ENCODE measurements at places on chromosomes 12 and 14.

DNA sequence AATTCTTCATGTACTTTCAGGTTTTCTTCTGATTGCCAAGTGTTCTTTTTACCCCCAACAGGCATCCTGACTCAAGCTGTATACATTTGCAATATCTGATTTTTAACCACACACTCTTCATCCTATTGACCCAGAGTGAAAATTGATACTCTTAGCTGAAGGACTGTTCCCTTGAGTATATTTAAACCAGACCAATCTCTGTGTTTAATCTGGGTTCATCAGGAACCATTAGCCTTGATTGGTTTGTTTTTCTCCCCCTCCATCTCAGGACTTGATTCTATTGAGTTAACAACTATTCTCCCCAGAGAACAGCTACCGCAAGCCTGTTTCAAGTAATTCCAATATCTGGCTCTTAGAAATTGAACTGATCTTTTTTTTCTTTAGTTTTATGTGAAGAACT, 222.3 kb upstream of the NOVA1 start:
- no peak for DNase-seq

DNA sequence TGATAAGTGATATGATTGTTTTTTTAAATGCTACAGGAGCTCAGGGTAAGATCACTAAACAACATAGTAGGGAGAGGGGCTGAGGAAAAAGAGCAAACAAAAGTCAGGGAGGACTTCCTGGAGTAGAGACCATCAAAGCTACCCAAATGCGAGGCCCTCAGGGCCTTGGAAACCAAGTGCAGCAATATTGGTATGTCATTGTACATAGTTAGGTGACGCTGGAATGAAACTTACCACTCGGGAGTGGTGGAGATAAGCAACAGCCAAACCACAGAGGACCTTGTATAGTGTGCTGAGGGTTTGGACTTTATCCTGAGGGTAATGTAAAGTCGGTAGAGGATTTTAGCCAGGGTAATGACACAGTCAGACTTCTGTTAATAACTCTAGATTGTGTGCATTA, 13.8 kb downstream of the KITLG start:
- DNase-seq, result no peak

DNA sequence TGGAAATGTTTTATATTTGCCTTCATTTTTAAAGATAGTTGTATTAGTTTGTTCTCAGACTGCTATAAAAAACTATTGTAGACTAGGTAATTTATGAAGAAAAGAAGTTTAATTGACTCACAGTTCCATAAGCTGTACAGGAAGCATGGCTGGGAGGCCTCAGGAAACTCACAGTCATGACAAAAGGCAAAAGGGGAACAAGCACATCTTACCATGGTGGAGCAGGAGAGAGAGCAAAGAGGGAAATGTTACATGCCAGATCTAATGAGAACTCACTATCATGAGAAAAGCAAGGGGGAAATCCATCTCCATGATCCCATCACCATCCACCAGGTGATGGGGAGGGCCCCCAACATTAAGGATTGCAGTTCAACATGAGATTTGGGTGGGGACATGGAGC, 35.5 kb upstream of the UNC79 start:
- no peak for DNase-seq

GRCh38 chr14:64232095-64232838, 61.9 kb downstream of the ESR2 start:
- no peak for DNase-seq

- no peak for DNase-seq
Measured at GRCh38 chr14:42222924-42223471, 616.3 kb downstream of the LRFN5 start.

GRCh38 chr14:64123241-64123822, 170.8 kb downstream of the ESR2 start:
- DNase-seq, result no peak

GRCh38 chr14:66487164-66487563, 993 bp downstream of the CCDC196 start:
- DNase-seq, result no peak

DNA sequence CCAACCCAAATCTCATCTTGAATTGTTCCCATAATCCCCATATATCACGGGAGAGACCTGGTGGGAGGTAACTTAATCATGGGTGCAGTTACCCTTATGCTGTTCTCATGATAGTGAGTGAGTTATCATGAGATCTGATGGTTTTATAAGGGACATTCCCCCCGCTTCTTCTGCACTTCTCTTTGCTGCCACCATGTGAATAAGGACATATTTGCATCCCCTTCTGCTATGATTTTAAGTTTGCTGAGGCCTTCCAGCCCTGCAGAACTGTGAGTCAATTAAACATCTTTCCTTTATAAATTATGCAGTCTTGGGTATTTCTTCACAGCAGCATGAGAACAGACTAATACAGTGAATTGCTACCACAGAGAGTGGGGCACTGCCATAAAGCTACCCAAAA, 179.1 kb downstream of the LRIG3 start:
- no peak for DNase-seq

DNA sequence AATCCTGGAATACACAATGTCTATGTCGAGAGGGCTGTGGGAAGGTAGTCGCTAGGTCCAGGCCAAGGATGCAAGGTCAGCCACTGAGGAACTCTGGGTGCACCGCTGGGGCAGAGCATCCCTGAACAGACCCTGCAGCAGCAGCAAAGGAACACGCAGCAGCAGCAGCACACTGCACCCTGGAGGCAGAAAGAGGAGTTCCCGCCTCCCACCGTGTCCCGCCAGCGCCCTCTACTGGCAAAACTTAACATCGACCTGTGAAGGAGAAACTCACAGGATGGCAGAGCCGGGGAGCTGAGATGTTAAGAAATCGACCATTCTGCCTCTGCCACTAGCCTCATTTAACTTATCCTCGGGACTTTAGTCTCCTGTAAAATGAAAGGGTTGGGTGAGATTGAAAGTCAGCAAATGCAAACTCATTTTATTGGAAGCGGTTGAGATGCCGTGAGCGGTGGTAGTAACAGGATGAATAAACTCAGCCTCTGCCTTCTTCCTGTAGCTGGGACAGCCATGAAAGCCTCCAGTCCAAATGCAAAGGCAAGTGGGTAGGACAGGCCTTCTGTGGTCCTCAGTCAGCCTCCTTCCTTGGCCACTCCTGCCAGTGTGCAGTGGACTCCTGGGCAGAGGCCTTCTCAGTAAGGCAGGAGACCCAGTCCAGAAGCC, 45.6 kb downstream of the STAB2 start:
- DNase-seq, result peak; percentile 5

GRCh38 chr12:2640709-2641108, 154.1 kb upstream of the FKBP4 start:
- DNase-seq, result no peak
